Stimulated activated CD4-positive, alpha-beta T cell treated with anti-CD3 and anti-CD28 coated beads, Interleukin-1b, Interleukin-23, amount 100 ng/mL, for 4 hours (primary cell): ENCODE measurements at places on chromosomes 16 and 17.
A peak's percentile ranks its signal among the peaks of the same experiment; 100 is the strongest.

DNA sequence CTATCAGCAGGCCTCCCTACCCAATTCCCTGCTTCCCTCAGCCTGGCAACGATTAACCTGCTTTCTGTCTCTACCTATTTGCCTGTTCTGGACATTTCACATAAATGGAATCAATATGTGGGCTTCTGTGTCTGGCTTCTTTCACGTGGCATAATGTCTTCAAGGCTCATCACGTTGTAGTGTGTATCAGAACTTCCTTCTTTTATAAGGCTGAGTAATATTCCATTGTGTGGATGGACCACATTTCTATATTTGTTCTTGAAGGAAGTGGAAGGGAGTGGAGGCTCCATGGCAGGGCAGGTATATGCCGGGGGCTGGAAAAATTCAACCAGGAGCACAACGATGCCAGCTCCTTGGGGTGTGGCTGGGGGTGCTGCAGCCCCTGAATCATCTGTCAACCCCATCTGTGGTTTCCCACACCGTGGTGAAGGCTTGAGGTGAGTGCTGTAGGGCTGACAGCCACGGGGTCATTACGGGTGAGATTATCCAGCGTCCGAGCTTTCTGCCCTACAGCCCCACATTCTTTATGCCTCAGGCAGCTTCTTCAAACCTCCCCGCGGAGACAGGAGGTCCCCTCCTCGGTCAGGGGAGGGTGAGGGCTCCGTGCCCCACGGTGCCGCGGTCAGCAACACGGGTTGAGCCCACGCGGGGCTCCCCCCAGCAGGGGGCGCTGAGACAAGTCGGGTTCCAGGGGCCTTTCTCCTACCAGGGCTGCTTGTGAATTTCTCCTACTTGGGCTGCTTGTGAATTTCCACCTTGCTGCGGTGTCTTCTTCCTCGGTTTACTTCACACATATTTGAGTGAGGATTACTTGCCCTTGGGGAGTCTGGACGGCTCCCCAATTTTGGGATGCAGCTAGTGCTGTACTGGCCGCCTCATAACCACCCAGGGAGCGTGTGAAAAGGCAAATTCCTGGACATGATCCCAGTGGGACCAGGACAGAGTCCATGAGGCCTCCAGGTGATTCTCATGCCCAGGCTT, 18.3 kb upstream of the WFIKKN2 start:
- peak; percentile 49 for DNase-seq

GRCh38 chr17:13765701-13766100, 164.0 kb upstream of the HS3ST3A1 start:
- DNase-seq: no peak

- no peak for DNase-seq
These were observed 48.0 kb upstream of the RBFOX3 start for GRCh38 chr17:79658811-79659207.

- no peak for DNase-seq
These were observed 164.3 kb downstream of the ANKFN1 start for GRCh38 chr17:56317351-56318208.

- DNase-seq: no peak
These were observed 99.9 kb upstream of the CORO6 start for GRCh38 chr17:29722411-29723198.

DNA sequence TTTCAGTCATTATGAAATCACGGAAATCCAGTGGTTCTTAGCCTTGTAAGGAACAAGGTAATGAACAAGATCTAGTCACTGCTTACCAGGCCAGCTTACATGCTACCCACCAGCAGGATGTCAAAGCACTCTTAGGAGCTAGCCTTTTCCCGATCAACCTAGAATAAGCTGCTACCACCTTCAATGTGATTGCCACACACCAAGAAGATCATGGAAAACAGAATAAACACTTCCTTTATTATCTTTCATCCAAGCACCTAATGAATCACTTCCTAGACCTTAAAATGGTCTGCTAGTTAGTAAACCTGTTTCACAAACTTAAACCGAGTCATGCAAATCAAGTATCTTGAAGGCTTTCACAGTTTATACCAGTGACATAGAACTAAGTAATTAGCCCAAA, 5.0 kb downstream of the BBS2 start:
- no peak for DNase-seq

DNA sequence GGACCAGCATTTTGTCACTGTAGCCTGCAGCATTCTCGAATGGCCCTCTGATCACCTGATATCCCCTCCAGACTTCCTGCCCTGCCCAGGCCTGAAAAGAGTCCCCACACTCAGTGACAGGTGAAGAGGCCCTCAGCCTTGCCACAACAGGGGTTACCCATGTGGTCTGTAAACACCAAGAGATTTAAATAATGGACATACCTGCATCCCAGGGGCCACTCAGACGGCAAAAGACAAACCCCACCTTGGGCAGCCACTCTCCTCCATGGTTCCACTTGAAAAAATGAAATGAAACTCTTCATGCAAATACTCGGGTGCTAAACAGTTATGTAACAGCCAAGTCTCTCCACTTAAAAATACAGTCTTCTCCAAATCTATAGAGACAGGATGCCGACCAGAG, 22.9 kb upstream of the PECAM1 start:
- DNase-seq: no peak

- no peak for DNase-seq
These were observed 242.6 kb upstream of the CIBAR2 start for GRCh38 chr16:85354686-85355514.

DNA sequence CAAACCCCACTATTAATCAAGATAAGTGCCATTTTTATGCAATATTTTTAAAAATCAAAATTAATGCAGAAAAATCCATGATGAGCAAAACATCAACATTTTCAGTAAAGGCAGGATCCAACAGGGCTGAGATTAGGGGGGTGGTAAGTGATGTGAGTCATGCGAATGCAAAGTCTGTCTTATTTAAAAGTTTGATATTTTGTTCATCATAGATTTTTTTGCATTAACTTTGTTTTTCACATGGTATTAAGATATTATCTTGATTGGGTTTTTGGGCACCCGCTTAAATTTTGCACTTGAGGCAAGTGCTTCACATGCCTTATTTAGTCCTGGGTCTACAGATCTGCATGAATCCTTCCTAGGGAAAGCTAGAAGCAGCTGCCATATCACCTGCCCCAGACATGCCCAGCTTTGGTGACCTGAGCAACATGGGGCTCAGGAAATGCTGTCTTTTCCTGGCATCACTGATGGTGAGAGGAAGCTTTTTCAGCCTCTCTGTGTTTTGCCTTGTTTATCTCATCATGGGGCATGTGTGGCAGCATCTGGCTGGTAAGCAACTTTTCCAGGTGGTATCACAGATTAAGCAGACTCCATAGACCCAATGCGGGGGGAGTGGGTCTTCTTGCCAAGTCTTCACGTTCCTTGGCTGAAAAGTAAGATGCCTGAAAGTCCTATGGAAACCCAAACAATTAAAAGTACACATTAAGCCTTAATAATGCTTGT, 57.6 kb upstream of the NFAT5 start:
- DNase-seq: no peak

- DNase-seq: no peak
These were observed 8.2 kb downstream of the ARHGEF15 start for GRCh38 chr17:8318010-8318935.

GRCh38 chr16:57918994-57919393, 51.9 kb downstream of the CNGB1 start:
- no peak for DNase-seq

- no peak for DNase-seq
These were observed 1.2 kb downstream of the CNTNAP1 start for GRCh38 chr17:42683407-42684034.

- DNase-seq: no peak
These were observed 10.4 kb upstream of the KDM6B start for GRCh38 chr17:7823581-7824001.

GRCh38 chr17:29615492-29616299, 7.0 kb downstream of the CORO6 start:
- peak; percentile 83 for DNase-seq

GRCh38 chr16:85365120-85365519, 248.0 kb upstream of the GSE1 start:
- no peak for DNase-seq

GRCh38 chr17:82899941-82900340, 60.1 kb upstream of the ZNF750 start:
- DNase-seq: no peak

- DNase-seq: no peak
These were observed 16.0 kb downstream of the CAPN15 start for GRCh38 chr16:543301-544164.

DNA sequence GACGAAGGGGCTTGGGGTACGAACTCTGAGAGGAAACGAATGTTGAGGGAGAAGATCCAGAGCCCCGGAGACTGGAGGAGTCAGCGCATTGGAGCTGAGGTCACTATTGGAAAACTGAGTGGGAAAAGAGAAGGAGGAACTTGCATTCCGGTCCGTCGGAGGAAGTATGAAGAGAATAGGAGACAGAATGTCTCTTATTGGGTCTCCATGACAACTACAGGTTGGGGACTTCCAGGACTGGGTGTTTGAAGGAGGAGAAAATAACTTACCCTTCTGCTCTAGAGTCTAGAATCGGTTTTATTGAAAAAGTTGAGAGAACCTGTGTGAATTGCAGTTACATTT, 537 bp downstream of the GOSR1 start:
- DNase-seq: no peak

DNA sequence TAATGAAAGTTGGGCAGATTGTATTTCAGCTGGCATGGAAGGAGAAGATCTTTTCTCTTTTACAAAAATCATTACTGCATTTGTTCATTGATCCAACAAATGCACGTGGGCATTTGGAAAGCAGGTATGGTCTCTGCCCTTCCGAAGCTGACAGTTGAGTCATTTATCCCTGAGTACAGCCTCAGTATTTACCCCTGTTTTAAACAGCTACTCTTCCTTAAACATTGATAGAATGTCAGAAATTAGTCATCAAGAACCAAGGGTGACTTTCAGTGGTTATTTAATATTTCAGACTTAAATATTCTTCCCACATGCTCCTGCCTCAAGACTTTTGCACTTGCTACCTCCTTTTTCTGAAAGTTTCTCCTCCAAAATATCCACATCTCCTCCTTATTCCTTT, 226.7 kb upstream of the HSBP1 start:
- no peak for DNase-seq

DNA sequence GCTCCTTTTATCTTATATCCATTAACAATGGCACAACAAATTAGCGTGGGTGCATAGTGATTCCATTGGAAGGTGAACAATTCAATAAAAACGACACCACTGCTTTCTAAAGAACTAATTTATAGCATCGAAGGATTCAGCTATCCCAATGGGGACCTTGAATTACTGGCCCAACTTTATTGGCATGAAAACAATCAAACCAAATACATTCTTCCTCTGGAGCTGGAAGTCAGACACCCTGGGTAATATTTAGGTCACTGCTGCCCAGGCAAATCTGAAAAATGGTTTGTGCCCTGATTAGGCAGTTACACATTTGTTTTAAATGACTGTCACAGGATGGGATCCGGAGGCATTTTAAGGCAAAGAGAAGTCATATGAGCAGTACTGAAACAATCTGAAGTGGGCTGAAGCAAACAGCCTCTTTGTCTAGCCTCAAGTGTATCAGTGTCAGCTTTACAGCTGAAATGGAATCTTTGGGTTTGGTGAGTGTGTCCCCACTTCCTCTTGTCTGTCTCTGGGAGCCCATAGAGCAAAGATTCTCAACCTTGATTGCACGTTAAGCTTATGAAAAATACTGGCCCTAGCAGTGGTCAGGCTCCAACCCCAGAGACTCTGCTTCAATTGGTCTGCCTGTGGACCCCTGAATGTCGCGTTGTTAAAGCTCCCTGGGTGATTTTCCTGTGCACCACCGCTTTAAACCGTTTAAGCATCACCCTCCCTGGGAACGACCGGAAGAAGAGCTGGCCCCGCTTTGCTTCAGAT, 30.3 kb downstream of the CDK5R1 start:
- DNase-seq: no peak

- DNase-seq: no peak
These were observed 74.2 kb downstream of the MRC2 start for GRCh38 chr17:62701706-62702085.

DNA sequence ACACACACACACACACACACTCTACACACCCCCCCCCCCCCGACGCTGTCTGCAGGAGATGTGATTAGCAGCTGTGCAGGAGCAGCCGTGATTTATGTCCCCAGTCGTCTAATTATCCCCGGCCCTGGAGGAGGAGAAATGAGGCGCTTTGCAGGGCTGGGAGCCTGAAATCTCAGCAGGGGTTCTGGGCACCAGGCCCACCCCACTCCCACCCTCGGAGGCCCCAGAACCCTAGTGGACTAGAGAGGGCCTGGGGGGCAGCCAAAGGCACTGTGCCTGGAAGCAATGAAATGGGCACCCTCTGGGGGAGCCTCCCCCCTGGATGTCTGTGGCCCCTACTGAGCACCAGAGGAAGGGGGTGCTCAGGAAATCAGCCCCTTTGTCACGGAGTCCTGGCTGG, 134.2 kb upstream of the CIBAR2 start:
- no peak for DNase-seq

GRCh38 chr16:16020291-16020690, 70.9 kb downstream of the ABCC1 start:
- DNase-seq: no peak

GRCh38 chr17:17940441-17940911, 31.7 kb downstream of the TOM1L2 start:
- no peak for DNase-seq

GRCh38 chr16:6687593-6687992, 645.1 kb upstream of the RBFOX1 start:
- DNase-seq: no peak

GRCh38 chr17:31527606-31528005, 136.1 kb downstream of the RAB11FIP4 start:
- no peak for DNase-seq

DNA sequence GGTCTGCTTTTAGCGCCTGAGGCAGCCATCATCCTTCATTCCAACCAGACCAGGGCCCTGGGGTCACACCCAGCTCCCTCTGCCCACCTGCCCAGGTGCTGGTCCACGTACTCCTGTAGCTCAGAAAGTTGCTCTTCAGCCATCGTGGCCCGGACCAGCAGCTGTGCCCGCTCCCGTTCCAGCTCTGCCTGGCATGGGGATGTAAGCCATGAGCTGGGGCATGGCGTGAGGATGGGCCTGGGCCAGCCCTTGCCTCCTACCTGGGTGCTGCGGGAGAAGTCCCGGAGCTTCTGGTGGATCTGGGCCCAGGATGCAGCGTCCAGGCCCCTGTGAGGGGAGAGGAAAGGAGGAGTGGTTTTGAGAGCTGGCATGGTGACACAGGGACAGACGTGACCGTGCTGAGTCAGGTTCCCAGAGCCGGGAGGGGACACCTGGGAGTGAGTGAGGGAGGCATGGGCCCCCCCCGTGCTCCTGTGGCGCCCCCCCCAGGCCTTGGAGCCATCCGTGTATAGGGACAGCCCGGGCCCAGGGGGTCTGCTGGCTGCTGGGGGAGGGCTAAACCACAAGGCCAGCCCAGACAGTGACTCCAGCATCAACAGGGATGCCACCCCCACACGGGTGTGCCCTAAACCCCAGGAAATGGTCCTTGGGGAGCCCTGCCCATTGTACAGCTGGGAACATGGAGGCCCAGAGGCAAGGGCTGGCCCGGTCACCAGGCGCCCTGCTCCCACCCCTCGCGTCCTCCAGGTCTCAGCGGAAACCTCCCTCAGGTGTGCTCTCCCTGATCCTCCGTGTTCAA, 2.1 kb downstream of the ANTKMT start:
- no peak for DNase-seq

- DNase-seq: no peak
These were observed 420.9 kb upstream of the SOX9 start for GRCh38 chr17:71699907-71700306.
